Lower leg skin (tissue), 4 donors: ENCODE measurements at places on chromosomes 6 and 20. TPM values are rescaled to one million over a fixed set of nuclear protein-coding genes. Genes with fewer than 3 reads are reported as not detected.

- no peak for DNase-seq
Observed at GRCh38 chr6:25010176-25010575, 74.4 kb upstream of the RIPOR2 start.

DNA sequence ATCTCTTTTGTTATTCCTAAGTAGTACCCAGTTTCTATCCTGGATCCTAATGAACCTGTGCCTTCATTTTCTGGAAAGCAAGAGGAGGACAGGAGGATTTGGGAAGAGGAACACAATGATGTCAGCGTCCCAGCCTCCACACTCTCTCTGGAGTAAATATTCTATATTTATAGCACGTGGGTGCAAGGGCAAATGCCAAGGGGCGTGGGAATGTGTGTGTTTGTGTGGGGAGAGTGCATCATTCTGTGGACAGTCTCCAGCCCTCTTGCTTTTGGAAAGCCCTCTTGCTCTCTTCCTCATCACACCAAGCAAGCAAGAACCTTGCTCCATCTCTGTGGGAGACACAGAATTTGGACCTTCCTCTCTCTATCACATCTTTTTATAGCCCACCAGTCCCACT is 103.2 kb upstream of the EMILIN3 start:
- DNase-seq = no peak

DNA sequence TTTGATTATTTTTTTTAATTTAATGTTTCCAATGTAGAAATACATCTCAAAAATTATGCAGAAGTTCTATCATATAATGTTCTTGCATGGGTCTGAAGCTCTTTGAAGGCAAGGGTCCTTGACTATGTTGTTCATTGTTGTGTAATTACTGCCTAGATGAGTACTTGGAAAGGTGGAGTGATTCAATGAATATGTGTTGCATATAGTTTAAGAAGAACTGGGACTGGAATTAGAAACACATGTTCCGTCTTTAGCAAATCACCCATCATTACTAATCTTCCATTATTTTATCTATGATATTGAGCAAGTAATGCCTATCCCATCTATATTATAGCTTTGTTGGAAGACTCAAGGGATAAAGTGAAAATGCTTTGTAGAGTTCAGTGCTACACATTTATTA is 147.3 kb downstream of the LAMA2 start:
- DNase-seq = no peak

ULBP2 gene
- total RNA-seq = 0.68 TPM

DNA sequence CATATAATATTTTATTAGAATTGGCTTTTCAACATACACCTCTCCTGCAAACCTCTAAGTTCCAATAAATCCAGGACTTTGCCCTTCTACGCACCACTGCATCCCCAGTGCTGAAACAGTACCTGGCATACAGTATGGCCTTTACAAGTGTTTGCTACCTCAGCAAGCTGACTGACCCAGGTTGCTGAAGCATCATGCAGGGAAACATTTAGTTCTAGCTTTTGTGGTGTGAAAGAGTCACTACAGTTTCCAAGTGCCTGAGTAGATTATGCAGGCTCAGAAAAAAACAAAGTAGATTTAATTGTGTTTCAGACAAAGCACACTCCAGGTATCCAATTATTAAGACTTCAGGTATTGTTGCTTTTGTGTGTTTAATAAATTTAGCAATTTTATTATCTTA is 614.2 kb upstream of the NRSN1 start:
- DNase-seq = no peak

- DNase-seq = no peak
Observed at GRCh38 chr6:168147205-168147738, 68.3 kb upstream of the FRMD1 start.

DNA sequence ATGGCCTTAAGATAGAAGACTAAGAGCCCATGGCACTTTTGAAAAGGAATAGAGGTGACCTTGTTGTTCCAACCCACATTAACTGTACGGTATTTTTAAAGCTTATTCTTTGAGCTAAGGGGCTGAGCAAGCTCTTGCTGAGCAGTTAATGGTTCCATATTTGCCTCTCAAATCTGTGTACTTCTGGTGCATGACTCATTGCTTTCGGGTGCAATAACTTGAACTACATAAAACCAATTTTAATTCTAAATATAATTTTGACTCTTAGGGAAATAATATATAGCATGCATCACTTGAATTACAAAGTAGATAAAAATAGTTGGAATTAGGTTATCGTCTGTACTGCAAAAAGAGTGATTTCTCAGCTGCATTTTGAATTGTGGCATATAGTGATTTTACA is 348.1 kb upstream of the CITED2 start:
- DNase-seq = no peak

DPPA5 gene
- total RNA-seq = not detected

DNA sequence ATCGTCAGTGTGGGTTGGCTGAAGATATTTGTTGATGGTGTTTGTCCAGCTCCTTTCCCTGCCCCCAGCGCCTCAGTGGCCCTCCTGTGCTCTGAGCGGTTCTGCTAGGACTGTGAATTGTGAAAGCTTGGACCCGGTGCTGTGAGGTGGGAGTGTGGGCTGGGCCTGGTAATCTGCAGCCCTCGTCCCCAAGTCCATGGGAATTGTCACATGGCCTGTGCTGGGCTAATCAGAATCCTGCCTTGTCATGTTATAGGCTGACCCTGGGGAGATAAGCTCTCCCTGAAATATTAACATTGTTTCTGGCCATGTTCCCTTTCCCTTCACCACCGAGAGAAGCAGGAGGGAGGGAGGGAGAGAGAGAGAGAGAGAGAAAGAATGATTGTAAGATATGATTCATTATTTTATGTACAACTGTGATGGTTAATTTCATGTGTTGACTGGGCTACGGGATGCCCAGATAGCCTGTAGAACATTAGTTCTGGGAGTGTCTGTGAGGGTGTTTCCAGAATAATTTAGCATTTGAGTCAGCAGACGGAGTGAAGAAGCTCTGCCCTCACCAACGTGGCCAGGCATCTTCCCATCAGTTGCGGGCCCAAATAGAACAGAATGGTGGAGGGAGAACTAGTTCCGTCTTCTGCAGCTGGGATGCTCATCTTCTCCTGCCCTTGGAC is 62.4 kb downstream of the TFAP2C start:
- no peak for DNase-seq

PXMP4 gene
- total RNA-seq = 19.7 TPM

ADNP gene
- 51.1 TPM for total RNA-seq

DNA sequence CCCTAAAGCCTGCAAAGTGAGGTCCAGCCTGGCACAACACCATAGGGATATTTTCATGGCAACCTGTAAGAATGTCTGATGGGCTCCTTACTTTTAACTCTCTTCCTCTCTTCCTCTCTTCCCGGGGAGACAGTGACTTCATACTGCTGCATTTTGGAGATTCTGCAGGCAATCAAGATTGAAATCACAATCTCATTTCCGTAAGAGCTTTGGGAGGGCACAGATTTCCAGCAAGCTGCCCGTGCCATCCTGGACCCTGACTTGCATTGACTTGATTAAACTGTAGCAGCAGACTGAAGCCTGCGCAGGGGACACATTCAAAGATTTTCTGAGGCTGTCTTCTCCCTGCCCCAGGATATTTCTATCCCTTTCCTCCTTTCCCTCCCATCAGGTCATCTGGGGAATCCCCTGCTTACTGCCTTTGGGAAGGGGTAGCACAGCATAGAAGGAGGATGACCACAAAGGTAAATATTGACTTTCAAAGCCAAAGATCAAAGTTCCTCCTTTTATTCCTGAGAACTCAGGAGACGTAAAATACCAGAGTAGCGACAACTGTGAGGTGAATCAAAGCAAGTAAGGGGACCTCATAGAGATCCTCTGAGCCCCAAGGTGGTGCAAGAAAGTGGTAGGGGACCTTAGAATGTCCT is 504.0 kb upstream of the ARID1B start:
- DNase-seq = no peak

ZNF831 gene
- total RNA-seq = 0.26 TPM

- peak; percentile 90 for DNase-seq
Observed at GRCh38 chr6:14117158-14118090, at the start of gene CD83. CD83 (plus strand) TSS chr6:14117772; CDS start chr6:14117812, 40 bp downstream.

GRCh38 chr6:8080362-8081151 is 16.4 kb upstream of the BLOC1S5 start:
- DNase-seq = no peak

- no peak for DNase-seq
Observed at GRCh38 chr6:148455225-148455624, 112.6 kb downstream of the SASH1 start.

CLPSL2 gene
- total RNA-seq = not detected

PRRT1 gene
- total RNA-seq = 0.56 TPM

DNA sequence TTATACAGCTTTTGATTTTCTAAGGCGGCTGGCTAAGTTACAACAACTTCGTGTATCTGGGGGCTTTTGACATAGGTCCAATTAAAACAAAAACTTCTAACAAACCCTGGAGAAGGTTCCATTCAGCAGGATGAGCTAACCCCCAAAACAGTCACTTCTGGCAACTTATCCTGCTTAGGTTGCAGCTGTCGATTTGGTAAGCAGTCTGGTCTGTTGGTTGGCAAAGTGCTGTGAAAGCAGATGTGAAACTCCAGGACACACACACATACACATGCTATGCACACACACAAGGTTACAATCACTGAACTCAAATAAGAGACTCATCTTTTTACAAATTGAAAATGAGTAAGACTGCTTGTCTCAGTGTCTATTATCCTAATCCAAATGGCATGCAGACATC is 119.0 kb upstream of the STMND1 start:
- no peak for DNase-seq

GRCh38 chr6:26501482-26501986 is 1.4 kb downstream of the BTN1A1 start:
- DNase-seq = peak; percentile 88

DNA sequence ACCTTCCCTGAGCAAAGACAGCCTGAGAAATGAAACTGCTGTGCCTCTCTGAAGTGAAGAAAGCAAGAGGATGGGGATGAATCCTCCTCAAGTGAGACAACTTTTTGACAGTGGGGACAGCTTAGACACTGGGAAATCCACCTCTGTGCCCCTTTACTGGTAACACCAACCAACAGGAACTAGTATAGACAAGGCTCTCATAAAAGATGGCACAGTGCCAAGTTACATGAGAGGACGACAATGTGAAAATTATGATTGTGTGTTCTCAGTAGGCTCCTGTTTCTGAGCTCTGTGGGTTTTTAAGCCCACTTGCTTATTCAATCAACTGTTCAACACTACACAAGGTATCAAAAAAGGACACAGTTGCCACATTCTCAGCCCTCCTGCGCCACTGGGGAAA is 41.6 kb upstream of the LYRM2 start:
- DNase-seq = no peak

GRCh38 chr20:50649590-50649989 is 41.8 kb downstream of the RIPOR3 start:
- DNase-seq = no peak

DNA sequence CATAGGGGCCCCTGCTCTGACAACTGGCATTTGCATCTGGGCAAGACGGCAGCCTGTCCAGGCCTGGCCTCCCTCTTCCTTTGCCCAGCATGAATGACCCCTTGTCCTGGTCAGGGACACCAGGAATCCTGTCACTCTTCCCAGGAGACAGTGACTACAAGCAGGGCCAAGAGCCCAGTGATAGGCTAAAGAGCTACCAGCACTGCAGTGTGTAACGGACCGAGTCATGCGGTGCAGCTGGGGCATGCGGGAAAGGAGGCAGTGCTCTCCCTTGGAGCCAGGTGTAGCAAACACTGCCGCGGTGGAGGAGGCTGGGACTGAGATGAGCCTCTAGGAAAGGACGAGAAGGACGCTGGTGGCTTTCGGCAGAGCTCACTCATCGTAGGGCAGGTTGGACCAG is 38.7 kb upstream of the DSP start:
- DNase-seq = no peak

- no peak for DNase-seq
Observed at GRCh38 chr6:42960243-42961019, at the start of gene GNMT. GNMT (plus strand) TSS chr6:42960754; CDS start chr6:42960768, 14 bp downstream.

TNF gene
- 1.4 TPM for total RNA-seq

- no peak for DNase-seq
Observed at GRCh38 chr6:38432479-38432878, 207.2 kb downstream of the BTBD9 start.

FRK gene
- total RNA-seq = 1.9 TPM

DNA sequence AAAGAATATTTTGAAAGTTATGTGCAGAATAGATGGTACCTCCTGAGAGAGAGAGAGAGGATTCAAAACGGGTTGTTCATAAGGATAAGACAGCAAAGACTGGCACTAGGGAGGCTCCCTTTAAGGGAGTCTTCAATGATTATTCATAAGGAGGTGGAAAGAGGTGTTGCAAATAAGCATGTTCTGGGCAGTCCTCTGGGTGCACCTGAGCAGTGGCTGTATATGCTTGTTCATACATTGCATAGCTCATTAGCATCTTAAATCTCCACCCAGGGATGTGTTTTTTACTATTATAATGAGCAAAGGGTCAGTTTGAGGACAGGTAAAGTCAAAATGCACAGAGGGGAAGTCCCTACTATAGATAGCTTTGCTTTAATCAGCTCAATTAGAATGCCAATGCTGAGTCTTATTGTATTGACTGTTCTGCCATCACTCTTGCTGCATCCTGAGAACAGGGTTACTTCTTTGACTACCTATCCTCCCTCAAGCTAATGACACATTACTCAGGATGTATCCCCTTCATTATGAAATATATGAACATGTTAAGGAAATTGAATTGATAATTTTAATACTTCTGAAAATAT is 10.0 kb upstream of the SIRPG start:
- DNase-seq = no peak

DNA sequence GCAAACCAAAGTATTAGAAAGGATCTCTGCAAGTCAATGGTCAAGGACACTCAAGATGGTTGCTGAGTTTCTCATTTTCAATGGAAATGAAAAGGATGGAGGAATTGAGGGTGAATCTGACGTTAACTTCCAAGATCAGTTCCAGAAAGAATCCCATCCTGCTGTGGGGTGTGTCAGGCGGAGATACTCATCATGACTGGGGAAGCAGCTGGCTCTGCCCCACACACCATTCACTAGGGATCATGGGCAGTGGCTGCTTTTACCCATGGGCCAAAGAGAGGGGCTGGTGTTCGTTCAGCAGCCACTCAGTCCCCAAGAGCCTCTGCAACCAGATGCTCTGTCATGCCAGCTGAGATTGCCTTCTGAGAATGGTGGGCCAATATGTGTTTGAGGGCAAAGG is 102.3 kb upstream of the KCNK16 start:
- DNase-seq = no peak

DNA sequence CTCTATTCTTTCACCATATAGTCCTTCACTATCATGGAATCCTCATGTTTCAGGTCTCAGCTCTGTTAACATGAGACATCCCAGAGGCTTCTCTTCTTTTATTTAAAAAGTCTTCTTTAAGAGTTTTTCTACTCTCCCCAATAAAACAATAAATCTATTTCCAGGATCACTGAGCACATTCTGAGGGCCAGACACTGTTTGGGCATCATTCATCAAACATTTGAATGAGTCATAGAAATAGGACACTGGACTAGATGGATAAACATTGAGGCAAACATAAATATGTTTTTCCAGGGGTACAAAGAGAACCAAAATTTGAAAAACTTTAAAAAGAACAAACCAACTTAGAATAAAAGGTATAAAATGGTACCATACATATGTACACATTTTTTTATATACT is 554.4 kb downstream of the KIF16B start:
- no peak for DNase-seq

DNA sequence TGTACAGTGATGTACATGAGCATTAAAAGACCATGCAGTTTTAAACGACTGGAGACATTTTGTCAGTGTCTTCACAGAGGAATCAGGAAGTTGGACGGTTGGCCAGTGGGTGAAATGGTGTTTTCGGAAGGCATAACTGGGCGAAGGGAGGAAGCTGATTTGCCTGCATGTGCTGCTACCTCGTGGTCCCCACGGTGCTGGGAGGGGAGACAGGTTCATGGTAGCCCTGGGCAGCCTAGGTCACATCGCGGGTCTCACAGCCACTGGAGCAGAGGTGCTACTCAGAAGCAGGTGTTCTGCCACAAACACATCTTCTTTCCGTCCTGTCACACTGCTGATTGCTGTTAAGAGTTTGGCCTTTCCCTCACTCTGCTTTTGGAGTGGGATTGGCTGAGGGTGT is 35.2 kb downstream of the HIVEP1 start:
- DNase-seq = no peak

PRKN gene
- 6.3 TPM for total RNA-seq
